ENCODE measurements at places on chromosomes 1 and 21. TPM values are rescaled to one million over a fixed set of nuclear protein-coding genes. Genes with fewer than 3 reads are reported as not detected.

GRCh38 chr1:53390736-53391135 is 62.9 kb upstream of the LRP8 start:
- no peak for DNase-seq

DNA sequence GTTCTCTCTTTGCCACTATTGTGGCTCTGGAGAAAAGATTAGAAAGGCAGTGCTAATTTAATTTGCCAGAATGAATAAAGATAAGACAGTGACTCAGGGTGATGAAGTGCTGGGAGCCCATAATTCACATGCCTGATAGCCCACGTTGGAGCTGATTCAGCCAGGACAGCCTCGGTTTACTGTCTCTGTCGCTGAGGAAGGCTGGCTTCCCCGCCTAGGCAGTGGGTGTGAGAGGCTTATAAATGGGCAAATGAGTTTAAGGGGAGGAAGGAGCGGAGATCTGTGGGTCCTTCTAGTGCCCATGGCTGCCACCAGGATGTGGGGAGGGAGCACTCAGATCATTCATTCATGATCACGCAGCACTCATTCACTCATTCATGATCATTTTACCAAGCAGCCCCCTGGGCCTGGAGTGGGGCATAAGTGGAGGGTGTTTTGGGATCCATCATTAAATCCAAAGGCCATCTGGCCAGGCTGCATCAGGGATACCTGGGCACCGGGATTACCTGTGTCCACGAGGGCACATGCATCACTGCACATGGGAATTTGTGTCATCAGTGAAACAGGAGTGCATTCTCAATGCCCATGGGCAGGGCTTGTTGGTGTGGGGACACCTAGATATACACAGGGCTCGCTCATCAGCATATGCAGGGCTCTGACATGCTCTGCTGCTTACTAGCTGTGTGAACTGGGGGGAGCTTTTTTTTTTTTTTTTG is 315.4 kb downstream of the MATN1 start:
- no peak for DNase-seq

DNA sequence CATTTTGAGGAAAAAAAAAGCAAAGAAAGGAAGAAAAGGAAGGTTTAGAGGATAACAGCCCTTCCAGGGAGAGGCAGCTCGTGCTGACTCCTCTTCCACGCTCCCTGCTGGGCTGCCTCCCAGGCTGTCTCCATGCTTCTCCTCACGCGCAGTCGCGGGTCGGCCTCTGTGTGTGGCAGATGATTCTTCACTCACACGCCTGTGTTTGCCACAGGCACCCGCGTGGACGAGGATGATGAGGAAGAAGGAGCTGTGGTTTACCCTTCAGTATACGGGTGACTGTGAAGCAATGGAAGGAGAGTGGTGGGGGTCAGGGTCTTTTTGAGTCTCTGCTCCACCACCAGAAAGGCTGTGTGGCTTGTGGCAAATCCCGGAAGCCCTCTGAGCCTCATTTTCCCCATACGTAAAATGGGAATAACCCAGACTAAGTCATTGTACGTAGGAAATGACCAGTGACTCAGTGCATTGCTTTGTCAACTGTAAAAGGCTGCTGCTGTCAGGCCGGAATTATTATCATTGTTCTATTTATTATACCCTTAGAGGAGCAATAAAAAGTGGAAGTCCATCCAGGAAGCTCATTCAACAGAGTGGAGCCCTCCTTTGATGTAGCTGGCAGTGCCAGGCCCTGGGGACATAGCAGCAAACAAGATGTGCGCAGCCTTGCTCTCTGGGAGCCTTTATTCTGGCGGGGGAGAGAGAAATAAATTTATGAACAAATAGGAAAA is 11.9 kb upstream of the SH2D2A start:
- DNase-seq, result no peak

DNA sequence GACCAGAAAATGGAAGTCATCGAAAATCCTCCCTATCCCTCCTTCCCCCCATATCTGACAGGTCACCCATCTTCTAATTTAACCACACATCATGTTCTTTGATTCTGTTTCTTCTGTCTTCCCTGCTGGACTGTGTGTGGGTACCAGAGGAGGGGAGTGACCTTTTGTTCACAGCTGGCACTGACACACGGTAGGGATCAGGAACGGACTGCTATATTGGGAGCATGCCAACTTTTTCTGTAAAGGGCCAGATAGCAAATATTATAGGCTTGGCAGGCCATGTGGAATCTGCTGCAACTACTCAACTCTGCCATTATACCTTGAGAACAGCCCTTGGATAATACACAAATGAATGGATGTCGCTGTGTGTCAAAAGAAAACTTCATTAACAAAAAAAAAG is 7.5 kb upstream of the TOMM20 start:
- DNase-seq, result no peak

DNA sequence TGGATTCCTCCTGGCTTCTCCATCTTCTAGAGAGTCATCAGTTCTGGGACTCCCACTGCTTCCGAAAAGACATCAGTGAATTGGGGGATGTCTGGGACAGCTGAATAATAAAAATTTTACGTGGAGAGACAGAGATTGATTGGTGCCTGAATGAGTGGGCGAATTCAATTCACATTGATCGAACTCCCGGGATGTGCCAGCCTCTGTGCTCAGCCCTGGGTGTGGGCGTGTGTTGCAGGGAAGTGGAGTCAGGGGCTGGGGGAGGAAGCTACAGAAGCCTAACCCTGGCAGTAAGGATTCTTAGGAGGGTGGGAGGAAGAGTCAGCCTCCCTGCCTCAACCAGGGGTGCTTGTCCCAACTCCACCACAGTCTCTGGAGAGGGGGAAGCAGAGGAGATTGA is 18.0 kb upstream of the STUM start:
- no peak for DNase-seq

DNA sequence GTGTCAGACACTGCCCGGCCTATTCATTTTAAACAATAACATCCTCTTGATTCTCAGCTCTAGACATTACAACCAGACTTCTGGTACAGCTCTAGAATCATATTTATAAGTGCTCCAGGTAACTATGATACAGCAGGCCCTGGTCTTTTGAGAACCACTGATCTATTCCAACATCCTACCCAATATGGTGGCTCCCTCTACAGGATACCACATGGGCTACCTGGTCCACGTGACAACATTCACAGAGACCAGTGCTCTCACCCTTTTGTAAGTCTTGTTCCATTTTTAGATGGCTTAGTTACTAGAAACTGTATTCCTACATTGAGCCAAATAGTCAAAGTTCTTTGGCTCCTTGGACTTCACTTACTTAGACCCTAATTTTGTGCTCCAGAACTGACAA is 102.9 kb downstream of the PTPN14 start:
- DNase-seq, result no peak

- no peak for DNase-seq
Measured at GRCh38 chr1:62325081-62325480, 5.8 kb upstream of the KANK4 start.

DNA sequence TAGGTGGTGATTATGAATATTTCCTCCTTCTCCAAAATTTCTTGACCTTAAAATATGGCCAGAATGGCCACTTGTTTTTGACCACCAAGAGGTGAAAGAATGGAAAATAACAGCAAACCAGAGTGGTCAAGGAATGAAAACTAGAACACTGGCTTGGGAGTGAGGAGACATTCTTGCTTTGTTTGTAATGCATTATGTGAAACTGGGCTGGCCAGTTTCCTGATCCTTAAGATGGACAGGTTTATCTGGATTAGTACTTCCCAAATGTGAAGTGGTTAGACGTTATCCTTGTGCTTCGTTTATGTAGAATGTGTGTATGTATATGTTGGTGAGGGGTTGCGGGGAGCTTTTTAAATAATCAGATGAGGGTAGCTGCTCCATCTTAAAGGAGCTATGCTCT is 12.8 kb downstream of the PLA2G4A start:
- no peak for DNase-seq

- no peak for DNase-seq
Measured at GRCh38 chr1:101051688-101052638, 26.4 kb upstream of the DPH5 start.

GRCh38 chr21:17359781-17360180 is 153.1 kb upstream of the CXADR start:
- no peak for DNase-seq

DNA sequence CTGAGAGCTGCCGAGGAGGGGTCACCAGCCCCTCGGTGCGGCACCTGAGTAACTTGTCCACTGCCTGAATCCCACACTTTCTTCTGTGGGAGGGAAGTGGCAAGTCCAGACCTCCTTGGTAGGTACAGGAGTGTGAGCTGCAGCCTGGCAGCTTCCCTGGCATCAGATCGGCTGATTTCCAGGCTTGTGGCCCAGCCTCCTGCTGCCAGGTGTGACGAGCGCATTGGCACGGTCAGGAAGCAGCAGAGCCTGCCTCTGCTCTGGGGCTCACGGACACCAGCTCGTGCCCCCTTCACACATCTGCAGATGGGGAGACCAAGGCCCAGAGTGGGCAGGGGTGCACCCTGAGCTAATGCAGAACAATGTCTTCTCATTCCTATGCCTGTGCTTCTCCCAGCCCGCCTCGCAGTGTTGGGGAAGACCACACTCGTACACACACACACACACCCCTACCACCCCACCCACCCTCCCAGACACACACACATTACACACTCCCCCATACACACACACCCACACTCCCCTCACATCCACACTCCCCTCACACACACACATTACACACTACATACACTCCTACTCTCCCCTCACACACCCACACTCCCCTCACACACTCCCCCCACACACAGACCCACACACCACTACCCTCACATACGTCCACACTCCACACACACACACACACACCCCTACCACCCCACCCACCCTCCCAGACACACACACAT is 33.1 kb upstream of the SELENON start:
- DNase-seq, result no peak

- no peak for DNase-seq
Measured at GRCh38 chr21:29189353-29189752, 58.9 kb downstream of the MAP3K7CL start.

DNA sequence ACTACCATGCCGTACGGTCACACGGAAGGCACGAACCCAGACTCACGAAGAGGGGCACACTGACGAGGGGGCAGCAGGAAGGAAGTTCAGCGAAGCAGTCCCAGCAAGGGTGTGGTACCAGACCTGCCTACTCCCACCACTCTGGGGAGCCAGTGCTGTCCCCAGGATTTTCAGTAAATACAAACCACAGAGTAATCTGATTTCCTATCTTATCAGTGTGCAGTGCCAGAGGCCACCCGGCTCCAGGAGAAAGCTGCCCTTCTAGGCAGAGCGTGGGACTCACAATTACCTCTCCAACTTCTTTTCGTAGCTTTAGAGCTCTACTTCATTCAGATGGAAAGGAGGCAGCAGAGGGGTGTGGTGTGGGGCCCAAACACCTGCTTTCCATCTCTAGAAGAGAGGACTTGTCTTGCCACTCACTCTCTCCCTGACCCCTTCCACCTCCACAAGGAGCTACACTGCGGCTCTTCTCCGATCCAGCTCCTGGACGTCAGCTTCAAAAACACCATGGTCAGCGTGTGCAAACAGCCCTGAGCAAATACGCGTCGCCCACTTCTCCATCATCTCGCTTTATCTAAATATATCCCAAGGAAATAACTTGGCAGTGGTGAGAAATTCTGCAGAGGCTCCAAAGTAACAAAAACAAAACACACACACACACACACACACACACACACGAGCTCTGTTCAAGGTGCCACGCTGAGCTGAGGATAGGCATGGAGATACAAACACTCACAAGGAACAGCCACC is 98.5 kb downstream of the MRPL37 start:
- no peak for DNase-seq

DNA sequence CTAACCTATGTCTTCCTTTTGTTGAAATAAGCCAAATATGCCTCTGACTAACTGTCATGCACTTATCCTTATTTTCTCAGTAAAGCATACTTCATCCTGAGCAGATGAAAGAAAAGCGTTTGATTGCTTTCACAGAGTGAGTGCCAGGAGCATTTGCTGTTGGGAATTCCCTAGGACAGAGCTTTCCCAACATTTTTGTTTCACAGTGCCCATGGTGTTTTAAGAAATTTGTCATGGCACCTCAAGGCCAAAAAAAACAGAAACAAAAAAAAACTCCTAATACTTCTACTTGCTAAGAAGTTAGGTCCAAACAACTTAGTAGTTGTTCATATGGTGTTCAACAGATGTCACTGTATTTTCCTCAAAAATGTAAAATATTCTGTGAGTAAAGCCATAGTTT is 120.8 kb upstream of the BMP8A start:
- DNase-seq, result no peak

DNA sequence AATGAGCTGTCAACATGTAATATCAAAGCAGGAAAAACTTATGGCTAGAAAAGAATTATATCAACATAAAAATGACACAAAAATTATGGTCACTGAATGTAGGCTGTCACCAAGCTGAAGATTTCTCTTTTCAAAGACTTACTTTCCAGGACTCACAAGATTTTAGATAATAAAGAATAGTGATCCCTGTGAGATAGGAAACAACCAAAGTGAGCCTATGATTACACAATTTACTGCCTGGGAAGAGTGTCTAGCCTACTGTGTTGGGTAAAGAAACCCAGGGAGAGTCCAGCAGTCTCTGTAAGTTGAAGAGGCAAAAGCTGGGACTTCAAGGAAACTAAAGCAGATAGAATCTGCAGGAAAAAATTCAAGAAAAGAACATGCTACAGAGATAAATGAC is 20.2 kb upstream of the RGS1 start:
- no peak for DNase-seq

GRCh38 chr1:182953826-182954225 is 860 bp upstream of the SHCBP1L start:
- no peak for DNase-seq

- DNase-seq, result no peak
Measured at GRCh38 chr1:216847397-216848036, 124.3 kb upstream of the ESRRG start.

DNA sequence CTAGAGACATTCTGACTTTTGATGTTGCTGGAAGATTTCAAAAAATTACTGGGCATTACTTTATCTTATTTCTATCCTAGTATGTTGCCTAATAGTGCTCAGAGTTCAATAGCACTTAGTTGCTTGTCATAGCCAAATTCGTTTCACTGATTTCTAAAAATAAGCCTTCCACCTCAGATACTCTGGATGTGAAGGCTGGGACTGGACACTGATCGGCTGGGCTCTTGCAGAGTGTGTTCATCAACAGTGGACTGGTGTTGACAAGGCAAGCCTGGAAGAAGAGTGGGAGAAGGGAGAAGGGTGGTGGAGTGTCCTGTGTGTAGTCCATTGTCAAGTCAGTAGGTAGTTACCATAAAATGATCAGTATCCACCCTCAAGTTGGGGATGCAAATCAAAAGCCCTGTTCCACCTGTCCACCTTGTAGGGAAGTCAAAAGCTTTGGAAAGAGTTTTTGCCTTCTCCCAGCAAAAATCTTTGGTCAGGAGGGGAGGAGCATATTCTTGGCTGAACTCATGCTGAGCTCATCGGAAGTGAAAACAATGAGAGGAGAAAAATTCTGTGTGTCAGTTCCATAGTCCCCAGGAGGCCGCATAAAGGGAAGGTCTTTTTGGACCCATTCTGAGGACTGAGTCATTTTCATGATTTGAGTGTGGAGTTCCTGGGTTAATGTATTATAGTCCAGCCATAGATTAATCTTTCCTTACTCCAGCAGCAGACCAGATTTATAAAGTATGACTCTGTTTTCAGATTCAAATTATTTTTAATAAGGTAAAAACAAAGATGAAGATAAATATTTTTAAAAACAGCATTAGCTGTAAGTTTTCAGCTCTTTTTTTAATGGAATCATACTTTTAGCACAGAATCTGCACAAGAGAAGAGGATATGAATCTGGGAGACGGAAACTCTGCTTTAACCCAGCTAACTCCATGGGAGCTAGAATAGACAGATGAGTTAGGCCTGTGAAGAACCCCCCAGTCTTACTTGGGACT is 99.5 kb upstream of the BMP8A start:
- DNase-seq, result no peak

The FBXO44 gene
- 33.6 TPM for polyA plus RNA-seq

The ATF6 gene
- 19.6 TPM for polyA plus RNA-seq

The TMEM269 gene
- 0.10 TPM for polyA plus RNA-seq

The UBXN10 gene
- polyA plus RNA-seq, result 1.4 TPM

The KCNK1 gene
- polyA plus RNA-seq, result 8.0 TPM

The STUM gene
- polyA plus RNA-seq, result 8.2 TPM
